ENCODE measurements at places on chromosomes 11 and 22.

GRCh38 chr22:32237906-32238305 lies 17.2 kb downstream of the SLC5A4 start:
- no peak for DNase-seq

DNA sequence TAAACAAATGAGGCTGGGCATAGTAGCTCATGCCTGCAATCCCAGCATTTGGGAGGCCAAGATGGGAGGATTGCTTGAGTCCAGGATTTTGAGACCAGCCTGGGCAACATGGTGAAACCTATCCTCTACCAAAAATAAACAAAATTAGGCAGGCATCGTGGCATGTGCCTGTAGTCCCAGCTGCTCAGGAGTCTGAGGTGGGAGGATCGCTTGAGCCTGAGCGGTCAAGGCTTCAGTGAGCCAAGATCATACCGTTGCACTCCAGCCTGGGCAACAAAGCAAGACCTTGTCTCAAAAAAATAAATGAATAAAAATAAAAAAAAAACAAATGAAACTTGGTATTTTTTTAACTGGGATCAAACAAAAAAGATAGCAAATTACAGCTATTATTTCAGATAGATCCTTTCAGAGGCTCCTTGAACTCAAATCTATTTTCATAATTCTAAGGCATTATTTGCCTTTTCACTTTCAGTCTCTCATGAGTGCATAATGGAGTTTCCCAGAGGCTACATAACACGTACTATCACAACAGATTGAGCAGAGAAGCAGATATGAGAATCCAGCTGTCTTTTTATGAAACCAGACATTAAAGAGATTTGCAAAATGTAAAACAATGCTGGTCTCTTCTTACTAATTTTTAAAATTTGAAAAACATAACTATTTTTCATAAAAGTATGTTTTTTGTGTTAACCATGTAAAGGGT lies 23.1 kb downstream of the DDIAS start:
- DNase-seq: no peak

- DNase-seq: no peak
Observed at GRCh38 chr11:115700981-115701875, 197.0 kb upstream of the CADM1 start.

- no peak for DNase-seq
Observed at GRCh38 chr22:46809153-46809885, 46.9 kb downstream of the TBC1D22A start.

GRCh38 chr11:92322225-92322624 lies 97.6 kb downstream of the FAT3 start:
- no peak for DNase-seq

DNA sequence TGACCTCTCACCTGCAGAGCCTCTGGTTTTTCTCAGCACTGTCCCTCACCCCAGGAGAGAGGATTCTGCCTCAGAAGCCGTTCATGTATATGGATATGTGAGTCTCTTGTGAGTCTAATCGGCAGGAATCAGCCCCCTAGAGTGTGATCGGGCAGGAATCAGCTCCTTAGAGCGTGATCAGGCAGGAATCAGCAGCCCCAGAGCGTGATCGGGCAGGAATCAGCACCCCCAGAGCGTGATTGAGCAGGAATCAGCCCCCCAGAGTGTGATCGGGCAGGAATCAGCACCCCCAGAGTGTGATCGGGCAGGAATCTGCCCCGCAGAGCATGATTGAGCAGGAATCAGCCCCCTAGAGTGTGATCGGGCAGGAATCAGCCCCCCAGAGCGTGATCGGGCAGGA lies 80.0 kb upstream of the EIF3D start:
- no peak for DNase-seq
